LNCaP clone FGC (cell line): ENCODE measurements at places on chromosomes 4 and X.

GRCh38 chr4:123390846-123391456, 5.6 kb upstream of the SPRY1 start:
- no peak for DNase-seq

DNA sequence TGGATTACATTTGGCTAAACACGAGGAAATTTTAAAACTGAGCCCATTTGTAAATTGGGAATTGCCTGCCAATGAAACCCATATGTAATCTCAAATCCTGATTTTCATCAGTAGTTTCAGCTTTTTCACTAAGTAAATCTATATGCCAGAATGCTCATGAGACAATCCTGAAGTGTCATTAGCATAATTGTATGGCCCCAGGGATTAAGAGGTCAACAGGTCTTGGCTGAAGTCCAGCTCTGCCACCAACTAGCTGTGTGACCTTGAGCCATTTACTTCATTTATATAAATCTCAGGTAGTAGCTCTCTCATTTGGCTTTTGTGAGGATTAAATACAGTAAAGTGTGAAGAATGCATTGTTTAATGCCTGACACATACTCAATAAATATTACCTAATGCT, 320.5 kb upstream of the EMCN start:
- no peak for DNase-seq

- no peak for DNase-seq
Measured at GRCh38 chrX:7926501-7926900, 712 bp downstream of the PNPLA4 start.

GRCh38 chr4:104593019-104593418, 98.3 kb upstream of the CXXC4 start:
- DNase-seq, result no peak

GRCh38 chr4:64756016-64756415, 346.8 kb upstream of the TECRL start:
- no peak for DNase-seq

DNA sequence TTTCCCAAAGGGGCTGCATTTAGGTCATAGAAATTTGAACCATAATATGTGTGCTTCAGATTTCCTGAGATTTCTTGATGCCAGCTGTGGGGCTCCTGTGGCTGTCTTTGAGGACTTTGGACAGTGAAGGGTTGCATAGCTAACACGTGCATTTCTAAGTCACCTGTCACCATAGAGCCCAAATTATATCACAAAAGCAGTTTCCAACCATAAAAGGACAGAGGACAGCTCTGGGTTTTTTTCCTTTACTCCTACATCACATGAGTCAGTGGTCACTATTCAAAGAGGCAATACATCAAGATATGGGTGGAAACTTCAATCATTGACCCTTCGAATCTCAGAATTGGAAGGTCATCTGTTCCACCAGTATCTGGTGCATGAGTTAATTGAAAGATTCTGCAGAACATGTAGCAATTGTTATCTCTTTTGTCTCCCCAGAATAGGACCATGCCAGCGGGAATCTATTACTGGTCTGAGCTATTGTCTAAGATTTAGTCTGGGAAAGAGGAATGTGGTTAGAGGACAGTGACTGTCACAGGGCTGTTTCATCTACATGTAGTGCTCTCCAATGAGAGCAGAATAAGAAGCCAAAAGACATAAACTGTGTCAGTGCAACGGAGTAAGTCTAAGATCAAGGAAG, 133.5 kb downstream of the AASDH start:
- no peak for DNase-seq

- DNase-seq, result no peak
Measured at GRCh38 chr4:174538123-174538875, 16.0 kb upstream of the HPGD start.

GRCh38 chr4:76677571-76678326, 220.2 kb downstream of the SOWAHB start:
- peak; percentile 81 for DNase-seq

DNA sequence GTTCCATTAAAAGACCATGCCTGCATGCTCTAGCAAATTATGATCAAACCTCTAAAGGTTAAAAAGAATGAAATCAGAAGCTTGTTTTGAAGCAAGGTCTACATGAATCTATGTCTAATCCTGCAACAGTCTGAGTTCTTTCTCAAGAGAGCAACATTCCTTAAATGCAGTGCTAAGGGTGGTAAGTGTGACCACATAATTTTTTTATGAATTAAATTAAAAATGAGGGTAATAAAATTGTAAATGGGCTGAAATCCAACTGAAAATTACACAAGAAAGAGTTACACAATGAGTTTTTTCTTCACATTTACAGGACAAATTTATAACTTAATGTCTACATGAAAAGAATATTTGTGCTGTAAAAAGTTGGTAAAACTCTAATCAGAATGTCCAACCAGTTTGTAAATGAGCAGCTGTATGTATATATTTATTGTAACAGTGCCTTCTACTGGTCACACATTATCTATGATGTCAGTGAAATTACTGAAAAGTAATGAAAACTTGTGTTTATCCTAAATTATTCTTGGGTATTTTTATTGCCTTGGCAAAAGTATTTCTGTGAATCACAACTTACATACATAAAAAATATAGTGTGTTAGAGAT, 336.3 kb upstream of the PITX2 start:
- no peak for DNase-seq

GRCh38 chr4:2835978-2836377, 7.7 kb upstream of the ADD1 start:
- no peak for DNase-seq

DNA sequence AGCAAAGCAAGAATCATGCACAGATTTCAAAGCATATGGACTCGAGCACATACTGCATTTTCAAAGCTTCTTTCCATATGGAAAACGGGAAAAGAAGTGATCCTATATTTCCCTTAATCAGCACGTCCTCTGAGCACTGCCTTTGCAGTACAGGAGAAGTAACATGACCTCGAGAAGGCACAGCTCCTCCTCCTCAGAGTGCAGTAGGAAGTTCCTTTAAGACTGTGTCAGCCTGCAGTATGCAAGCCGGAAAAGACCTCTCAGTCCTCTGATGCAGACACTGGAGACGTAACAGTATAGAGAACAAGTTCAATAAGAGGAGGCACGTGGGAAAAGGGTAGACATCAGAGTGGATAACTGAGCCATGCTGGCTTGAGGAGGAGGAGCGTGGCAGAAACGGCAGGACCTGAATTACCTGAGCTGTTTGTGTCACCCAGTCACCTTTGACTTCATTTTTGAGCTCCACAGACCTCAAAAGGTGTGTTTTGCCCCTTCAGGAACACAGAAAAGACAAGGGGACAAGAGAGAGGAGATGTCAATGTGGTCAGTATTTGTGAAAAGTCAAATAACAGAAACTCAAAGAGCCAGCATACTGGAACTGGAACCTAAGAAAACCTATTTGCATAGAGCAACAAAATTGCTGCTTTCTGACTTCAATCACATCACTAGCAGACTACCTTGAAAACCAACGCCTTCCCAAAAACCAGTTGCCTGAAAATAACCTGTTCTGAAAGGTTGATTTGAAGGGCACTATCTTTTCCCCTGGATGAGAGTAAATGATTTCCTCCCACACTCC, 20.8 kb downstream of the IRF2 start:
- DNase-seq, result no peak

- no peak for DNase-seq
Measured at GRCh38 chr4:100450449-100450848, 67.4 kb downstream of the EMCN start.

- peak; percentile 83 for DNase-seq
Measured at GRCh38 chr4:71187404-71188155, 151.2 kb upstream of the SLC4A4 start.

DNA sequence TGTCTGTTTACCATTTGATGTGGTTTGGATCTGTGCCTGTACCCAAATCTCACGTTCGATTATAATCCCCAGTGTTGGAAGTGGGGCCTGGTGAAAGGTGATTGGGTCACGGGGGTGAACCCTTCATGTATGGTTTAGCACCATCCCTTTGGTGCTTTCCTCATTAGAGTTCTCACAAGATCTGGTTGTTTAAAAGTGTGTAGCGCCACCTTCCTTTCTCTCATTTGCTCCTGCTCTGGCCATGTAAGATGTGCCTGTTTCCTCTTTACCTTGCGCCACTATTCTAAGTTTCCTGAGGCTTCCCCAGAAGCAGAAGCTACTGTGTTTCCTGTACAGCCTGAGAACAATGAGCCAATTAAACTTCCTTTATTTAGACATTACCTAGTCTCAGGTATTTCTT, 610.7 kb upstream of the ADGRL3 start:
- DNase-seq, result no peak

DNA sequence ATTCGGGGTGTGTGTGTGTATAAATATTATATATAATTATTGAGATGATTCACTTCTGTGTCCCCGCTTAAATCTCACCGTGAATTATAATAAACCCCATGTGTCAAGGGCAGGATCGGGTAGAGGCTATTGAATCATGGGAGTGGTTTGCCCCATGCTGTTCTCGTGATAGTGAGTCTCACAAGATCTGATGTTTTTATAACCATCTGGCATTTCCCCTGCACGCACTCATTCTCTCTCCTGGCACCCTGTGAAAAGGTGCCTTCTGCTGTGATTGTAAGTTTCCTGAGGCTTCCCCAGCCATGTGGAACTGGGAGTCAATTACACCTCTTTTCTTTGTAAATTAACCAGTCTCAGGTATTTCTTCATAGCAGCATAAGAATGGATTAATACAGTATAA, 851.4 kb upstream of the AGA start:
- no peak for DNase-seq

- no peak for DNase-seq
Measured at GRCh38 chr4:21888195-21888976, 60.2 kb downstream of the KCNIP4 start.

- no peak for DNase-seq
Measured at GRCh38 chrX:13152518-13153185, 108.2 kb upstream of the FAM9C start.

GRCh38 chrX:11214346-11215190, 78.6 kb upstream of the AMELX start:
- DNase-seq, result no peak

- no peak for DNase-seq
Measured at GRCh38 chr4:185825737-185826136, 13.7 kb upstream of the SORBS2 start.

DNA sequence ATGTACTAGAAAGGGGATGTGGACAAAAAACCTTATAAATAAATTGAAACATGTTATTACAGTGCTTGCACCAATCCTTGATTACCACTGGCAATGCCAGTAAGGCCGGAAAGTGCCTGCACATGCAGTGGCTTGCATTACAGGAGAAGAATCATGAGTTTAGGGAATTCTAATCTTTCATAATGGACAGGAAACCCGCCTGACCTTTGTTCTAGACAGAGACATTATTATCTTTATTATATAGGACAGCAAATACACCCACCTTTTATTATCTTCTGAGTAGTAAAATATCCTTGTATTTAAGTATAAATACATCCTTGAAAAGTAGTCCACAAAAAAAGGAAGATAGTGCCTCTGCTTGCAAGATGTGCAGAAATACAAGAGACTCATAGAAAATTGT, 379.9 kb upstream of the LCORL start:
- no peak for DNase-seq

DNA sequence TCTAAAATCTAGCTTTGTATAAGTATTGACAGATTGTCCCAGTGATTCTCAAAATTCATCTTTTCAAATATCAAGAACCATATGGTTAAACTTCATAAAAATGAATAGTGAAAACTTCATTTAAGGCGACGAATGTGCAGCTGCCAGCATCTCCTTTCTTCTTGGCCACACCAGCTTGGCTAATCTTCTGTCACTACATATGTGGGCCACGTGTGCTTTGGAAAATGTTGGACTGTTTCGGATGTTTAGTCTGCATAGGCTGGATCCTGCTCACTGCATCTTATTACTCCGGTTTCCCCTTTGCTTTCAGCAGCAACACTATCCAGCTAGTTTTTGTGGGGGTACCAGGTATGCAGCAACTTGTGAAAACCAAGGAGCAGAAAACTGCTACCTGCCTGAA, 221.9 kb downstream of the BMPR1B start:
- no peak for DNase-seq

DNA sequence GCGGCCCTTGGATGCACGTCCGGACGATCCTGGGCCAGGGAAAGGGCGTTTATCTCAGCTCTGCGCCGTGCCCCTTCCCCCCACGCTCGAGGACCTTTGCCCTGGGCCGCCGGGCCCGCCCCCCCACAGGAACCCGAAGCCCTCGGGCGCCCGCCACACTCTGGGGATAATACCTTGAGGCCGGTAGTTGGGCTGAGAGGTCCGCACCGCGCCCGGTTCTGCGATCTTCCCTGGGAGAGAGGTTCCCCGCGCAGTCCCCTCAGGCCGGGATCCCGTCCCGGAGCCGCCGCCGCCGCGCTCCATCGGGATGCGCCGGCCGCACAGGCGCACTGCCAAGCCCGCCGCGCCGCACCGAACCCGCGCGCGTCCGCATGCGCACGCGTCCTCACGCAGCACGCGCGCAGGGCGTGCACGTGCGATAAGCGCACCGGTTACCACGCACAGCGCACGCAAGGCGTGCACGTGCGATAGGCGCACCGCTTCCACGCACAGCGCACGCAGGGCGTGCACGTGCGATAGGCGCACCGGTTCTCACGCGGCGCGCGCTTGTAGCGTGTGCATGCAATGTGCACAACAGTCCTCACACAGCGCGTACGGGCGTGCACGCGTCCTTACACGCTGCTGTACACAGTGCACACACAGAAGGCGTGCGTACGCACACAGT, at the start of gene MAP7D2:
TSS of gene MAP7D2 (minus strand) at position 331 of the 664 bp plus-strand sequence. CDS start at position 303, 28 bp downstream.
- no peak for DNase-seq
